Astrocyte of the hippocampus (primary cell): ENCODE measurements at places on chromosomes 6 and 20.

DNA sequence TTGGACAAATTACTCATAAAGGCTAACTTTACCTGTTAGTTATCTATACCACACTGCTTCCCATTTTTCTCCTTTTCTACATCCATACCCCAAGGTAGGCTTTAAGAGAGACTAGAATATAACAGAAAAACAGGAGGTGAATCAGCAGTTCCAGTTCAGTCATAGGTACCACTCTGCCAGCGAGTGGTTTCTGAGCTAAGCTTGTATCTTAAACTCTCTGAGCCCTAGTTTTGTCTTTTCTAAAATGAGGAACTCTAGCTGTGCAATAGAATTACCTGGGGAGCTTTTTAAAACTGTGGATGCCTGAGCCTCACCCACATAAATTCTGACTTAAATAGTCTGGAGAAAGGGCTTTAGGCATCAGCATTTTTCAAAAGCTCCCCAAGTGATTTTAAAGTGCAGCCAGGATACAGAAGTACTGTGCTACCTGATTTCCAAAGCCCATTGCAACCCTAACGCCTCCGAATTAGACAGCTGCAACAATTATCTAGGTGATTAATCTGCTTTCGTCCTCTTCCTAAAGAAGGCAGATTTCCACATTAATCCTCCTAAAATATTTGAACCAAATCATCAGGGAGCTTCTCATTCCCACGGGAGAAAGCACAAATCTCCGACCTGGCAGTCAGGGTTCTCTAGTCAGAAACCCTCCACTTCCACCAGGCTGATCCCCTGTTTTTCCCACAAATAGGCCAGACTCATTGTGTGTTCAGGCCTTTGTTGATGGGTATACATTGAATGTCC lies 37.4 kb upstream of the RPL7L1 start:
- DNase-seq = no peak

DNA sequence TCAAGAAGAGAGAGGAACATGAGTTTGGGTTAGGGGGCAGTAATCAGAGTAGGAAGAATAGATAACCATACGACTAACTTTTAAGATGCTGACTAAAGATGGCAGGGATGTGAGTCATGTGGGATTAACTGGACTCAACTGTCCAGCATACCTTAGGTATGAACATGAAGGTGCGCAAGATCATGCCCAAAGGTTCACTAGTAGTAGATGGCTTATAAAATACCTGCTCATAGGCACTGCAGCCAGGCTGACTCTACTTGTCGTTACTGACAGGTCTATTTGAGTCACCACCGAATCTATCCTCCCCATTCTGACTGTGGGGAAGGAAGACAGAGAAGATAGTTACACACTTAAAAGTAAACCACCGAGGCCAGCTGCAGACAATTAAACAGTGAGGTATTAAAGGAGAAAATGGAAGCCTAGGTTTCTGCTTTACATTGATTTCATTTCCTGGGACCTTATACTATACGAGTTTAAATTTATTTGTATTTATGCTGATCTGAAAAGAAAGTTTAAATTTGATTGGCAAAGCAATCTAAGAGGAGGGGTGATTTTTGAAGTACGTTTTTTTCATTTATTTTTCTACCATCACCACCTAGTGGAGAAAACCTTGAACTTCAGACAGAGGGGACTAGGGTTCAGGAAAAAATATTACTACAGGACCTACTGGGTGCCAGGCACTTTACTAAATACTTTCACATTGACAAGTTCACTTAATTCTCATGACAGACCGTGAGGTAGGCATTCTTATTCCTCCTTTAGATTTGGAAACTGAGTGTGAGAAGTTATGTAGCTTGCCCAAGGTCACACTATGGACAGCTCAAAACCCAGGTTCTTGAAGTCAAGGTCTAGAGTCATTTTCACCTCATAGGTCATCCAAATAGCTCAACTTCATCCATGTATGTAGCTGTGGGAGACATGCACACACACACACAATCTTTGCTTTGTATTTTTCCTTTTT lies 4.0 kb upstream of the WRNIP1 start:
- no peak for DNase-seq

- no peak for DNase-seq
Measured at GRCh38 chr6:169163411-169163901, 90.2 kb downstream of the THBS2 start.

DNA sequence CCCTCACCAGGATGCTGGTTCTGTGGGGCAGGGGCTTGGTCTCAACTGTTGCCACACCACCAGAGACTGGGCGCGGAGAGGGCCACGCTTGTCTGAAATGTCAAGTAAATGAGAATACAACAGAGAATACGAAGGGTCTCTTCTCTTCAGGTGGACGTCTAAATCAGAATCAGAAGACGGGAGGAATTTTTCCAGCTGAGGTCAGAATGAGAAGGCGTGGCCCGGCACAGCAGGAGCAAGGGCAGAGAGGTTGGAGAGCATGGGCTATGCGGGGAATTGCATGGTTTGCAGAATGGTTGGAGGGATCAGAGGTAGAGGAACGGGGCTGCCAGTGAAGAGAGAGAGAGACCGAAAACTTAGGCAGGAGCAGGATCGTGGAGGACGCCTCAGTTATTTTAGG lies 337.9 kb downstream of the QKI start:
- no peak for DNase-seq
